ENCODE measurements at places on chromosomes 16 and 17. TPM values are rescaled to one million over a fixed set of nuclear protein-coding genes. Genes with fewer than 3 reads are reported as not detected.

RAB11FIP4 gene
- 39.1 TPM for total RNA-seq

CLEC19A gene
- total RNA-seq = not detected

NMRAL1 gene
- total RNA-seq = 45.3 TPM

KRT10 gene
- total RNA-seq = 26.9 TPM

RASD1 gene
- 0.54 TPM for total RNA-seq

BLTP2 gene
- total RNA-seq = 137 TPM

AOC3 gene
- total RNA-seq = 2.9 TPM

KRTAP2-1 gene
- not detected for total RNA-seq

DNA sequence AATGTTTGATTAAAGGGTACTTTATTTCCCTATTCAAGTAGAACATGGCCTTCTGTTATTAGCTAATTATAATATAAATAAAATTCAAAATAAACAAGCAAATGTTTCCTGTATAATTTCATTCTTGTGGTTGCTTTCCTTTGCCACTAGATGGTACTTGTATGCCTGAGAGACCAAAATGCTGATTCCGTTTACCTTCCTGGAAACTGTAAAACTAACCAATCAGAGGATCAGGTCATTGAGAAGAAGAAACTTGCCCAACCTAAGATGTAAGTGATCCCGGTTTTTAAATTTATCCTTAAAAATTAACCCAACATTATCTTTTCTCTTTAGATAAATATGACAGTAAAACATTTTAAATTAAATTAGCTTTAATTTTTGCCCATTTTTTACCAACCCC is 8.1 kb upstream of the ABCA5 start:
- no peak for DNase-seq
- no peak overlapping the region for H3K27ac ChIP-seq
- peak overlapping the region; percentile 22 for H3K4me3 ChIP-seq
- peaks cover 3% of the 10 kb centered on the region for H3K4me1 ChIP-seq

- no peak within 1 kb of the TSS for H3K27ac ChIP-seq
- no peak within 1 kb of the TSS for H3K4me3 ChIP-seq
- peaks cover 2% of the 10 kb centered on the region for H3K4me1 ChIP-seq
- H3K27me3 ChIP-seq = no peaks in the 10 kb centered on the region
These were observed at the start of gene C16orf89 for GRCh38 chr16:5065813-5066212. TSS of gene C16orf89 (minus strand) at chr16:5065956. CDS start at chr16:5065908, 48 bp downstream.

GRCh38 chr16:81457326-81458133 is 12.9 kb downstream of the CMIP start:
- peaks cover 46% of the 10 kb centered on the region for H3K4me1 ChIP-seq
- H3K4me3 ChIP-seq = no peak overlapping the region
- no peaks in the 10 kb centered on the region for H3K27me3 ChIP-seq
- peak overlapping the region; percentile 9 for H3K27ac ChIP-seq
- peaks cover 12% of the 10 kb centered on the region for H3K36me3 ChIP-seq

- no peak overlapping the region for H3K4me3 ChIP-seq
- DNase-seq = no peak
- H3K36me3 ChIP-seq = no peaks in the 10 kb centered on the region
These were observed 53.6 kb upstream of the ANKFN1 start for GRCh38 chr17:56099649-56100048.

DNA sequence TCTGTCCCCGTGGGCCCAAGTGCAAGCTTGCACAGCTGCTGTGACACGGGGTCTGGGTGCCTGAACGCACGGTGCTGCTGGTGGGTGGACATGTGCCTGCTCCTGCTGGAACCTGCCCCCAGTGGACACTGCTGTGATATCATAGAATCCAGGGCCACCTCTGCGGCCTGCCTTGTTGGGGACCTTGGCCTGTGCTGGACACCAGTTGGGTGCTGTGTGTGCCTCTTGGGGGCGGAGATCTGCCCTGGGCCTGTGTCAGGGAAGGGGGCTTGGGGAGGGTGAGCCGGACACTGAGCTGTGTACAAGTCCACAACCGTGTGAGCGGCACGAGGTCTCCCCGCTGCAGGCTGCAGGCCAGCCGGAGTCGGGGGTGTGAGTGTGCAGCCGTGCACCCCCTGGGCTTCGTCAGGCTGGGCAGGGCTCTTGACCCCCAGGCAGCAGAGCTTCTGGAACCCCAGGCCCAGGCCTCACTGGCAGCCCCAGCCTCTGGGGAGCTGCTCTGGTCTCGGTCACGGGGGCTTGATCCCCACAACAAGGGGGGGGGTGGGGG is 33.3 kb downstream of the GSE1 start:
- H3K4me3 ChIP-seq = no peak overlapping the region
- H3K27ac ChIP-seq = no peak overlapping the region
- H3K27me3 ChIP-seq = no peaks in the 10 kb centered on the region
- no peaks in the 10 kb centered on the region for H3K36me3 ChIP-seq
- DNase-seq = no peak
- H3K4me1 ChIP-seq = peaks cover 20% of the 10 kb centered on the region

DNA sequence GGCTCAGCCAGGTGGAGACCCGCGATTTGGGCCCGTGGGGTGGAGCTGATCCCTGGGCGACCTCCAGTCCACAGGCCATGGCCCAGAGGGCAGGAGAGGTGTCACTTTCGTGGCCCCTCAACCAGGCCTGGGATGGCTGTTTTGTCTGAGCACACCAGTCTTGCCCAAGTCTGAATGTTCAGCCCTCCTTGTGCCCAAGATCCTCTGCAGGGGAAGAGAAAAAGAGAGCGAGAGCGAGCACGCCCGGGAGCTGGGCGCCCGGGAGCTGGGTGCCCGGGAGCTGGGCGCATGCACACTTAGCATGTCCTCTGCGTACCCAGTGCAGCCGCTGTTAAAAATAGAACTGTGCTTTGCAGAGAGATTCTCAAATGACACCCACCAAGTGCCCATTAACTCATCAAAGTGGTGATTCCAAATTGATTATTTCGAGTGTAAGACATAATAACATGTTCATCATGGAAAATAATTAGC is 403.3 kb upstream of the TNRC6C start:
- no peaks in the 10 kb centered on the region for H3K36me3 ChIP-seq
- no peak overlapping the region for H3K27ac ChIP-seq
- DNase-seq = no peak
- no peaks in the 10 kb centered on the region for H3K4me1 ChIP-seq
- no peak overlapping the region for H3K4me3 ChIP-seq

DNA sequence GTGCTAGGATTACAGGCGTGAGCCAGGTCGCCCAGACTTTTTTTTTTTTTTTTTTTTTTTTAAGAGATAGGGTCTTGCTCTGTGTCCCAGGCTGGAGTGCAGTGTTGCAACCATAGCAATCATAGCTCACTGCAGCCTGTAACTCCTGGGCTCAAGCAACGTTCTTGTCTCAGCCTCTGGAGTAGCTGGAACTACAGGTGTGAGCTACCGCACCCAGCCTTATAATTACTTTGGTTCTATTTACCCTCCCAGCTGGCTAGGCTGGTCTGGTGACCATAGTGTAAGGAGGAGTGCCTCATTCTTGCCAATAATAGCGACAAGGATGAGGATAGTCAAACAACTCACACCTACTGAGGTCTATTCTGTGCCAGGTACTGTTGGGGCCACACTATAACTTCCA is 39.6 kb upstream of the USP7 start:
- peaks cover 4% of the 10 kb centered on the region for H3K27me3 ChIP-seq
- H3K27ac ChIP-seq = no peak overlapping the region
- DNase-seq = no peak
- H3K4me3 ChIP-seq = no peak overlapping the region
- no peaks in the 10 kb centered on the region for H3K36me3 ChIP-seq

- H3K4me1 ChIP-seq = no peaks in the 10 kb centered on the region
- DNase-seq = no peak
- no peaks in the 10 kb centered on the region for H3K36me3 ChIP-seq
- H3K27me3 ChIP-seq = peaks cover 6% of the 10 kb centered on the region
- no peak overlapping the region for H3K27ac ChIP-seq
These were observed 45.1 kb downstream of the RBFOX3 start for GRCh38 chr17:79565606-79566250.

DNA sequence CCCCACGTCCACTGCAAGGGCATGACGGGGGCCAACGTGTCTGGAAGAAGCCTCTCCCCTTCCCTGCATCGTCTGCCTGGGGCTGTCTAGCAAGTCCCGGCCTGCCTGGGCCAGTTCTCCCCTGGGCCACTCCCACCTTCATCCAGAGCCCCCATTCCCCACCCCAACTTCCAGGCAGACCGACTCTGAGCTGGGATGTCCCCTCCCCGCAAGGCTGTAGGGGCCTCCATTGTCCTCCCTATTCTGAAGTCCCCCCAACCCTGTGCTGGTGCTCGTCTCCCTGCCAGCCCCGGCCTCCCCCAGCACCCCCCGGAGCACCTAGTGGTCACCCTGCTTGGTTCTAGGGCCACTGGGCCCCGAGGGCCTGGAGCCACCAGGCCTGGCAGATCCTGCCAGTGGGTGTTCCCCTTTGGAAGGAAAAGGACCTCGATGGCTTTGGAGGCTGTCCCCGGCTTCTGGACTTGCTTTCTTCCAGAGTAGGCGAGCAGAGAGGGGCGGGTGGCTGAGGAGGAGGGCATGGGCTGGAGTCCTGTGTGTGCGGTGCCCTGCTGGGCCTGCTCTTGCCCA is 4.8 kb downstream of the GLIS2 start:
- H3K36me3 ChIP-seq = no peaks in the 10 kb centered on the region
- no peak overlapping the region for H3K27ac ChIP-seq
- no peak for DNase-seq
- H3K4me1 ChIP-seq = peaks cover 4% of the 10 kb centered on the region
- no peak overlapping the region for H3K4me3 ChIP-seq

- H3K27me3 ChIP-seq = no peaks in the 10 kb centered on the region
- DNase-seq = no peak
- no peak overlapping the region for H3K27ac ChIP-seq
- no peaks in the 10 kb centered on the region for H3K4me1 ChIP-seq
These were observed 20.8 kb downstream of the GINS2 start for GRCh38 chr16:85667841-85668413.

DNA sequence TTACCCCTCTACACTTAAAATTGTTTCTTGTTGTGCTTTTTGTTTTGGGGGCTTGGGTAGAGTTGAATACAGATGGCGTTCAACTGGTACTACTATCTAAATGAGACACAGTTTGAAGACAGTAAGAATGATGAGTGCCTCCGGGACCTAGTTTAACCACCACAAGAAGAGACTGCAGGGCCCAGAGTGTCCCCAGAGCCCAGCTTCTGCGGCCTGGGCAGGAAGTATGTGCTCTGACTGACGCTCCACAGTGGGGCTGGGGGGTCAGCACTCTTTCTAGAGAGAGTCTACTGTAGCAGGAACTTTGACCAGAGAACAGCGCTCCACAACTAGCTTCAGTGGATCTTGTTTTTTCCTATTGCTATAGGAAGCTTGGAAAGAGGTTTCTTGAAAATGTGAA is 174.0 kb downstream of the VPS53 start:
- no peak for DNase-seq
- no peak overlapping the region for H3K27ac ChIP-seq
- peaks cover 7% of the 10 kb centered on the region for H3K4me1 ChIP-seq
- H3K36me3 ChIP-seq = peaks cover 22% of the 10 kb centered on the region
- no peak overlapping the region for H3K4me3 ChIP-seq

DNA sequence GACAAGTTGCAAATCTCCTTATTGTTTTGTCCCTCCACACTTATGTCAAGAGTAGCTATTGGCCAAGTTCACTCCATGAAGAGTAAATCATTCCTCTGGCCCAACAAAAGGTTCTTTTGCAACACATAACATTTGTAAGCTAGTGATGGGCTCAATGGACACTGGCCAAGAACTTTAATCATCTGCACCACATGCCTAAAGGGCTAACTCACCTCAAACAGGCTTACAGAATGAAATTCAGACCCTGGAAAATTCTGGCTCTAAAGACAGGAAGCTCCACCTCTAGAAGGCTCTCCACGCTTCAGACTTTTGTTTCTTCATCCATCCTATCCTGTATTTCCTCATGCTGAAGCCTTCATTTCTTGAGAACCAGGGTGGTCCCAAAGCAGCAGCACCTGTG is 10.9 kb upstream of the ANKFN1 start:
- H3K4me3 ChIP-seq = no peak overlapping the region
- no peak overlapping the region for H3K27ac ChIP-seq
- H3K36me3 ChIP-seq = no peaks in the 10 kb centered on the region
- H3K27me3 ChIP-seq = no peaks in the 10 kb centered on the region
- no peak for DNase-seq

- no peak within 1 kb of the TSS for H3K27ac ChIP-seq
- peak; percentile 55 for DNase-seq
- no peaks in the 10 kb centered on the region for H3K36me3 ChIP-seq
These were observed at the start of gene ABR for GRCh38 chr17:1179818-1180742. TSS of gene ABR (minus strand) at chr17:1179981. CDS start at chr17:1179727, 254 bp downstream.

DNA sequence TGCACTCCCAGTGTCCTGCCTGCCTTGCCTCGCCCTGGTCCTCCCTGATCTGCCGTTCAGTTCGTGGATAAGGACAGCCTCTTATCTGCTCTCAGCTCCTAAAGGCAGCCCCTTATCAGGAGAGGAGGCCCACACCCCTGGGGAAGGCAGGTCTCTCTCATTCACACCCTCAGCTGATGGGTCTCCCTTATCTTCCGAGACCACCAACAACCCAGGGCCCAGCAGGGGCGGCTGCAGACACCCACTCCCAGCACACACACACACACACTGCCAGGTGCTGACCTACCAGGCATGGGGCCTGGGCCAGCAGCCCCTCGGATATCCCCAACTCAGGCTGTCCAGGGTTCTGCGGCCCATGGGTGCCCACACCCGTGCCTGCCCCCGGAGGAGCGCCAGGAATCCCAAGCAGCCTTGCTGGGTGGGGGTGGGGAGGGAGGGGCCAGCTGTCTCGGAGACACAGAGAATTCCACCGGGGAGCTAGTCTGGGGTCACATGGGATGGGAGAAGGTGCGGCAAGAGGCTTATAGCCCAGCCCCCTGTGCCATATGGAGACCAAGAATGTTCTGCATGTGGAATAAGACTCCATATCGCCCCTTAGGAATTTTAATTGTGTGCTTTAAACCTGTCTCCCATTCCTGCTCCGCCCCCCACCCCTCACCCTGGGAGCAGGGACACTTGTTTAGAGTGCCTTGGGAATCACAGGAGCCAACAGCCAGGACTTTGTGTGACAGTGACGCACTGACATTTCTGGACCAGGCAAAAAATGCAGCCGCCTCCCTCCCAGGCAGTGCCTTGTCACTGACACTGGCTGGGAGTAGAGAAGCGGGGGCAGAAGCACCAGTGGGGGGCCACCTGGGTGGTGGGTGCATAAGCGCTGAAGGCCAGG is 41.9 kb upstream of the EMP2 start:
- no peak overlapping the region for H3K27ac ChIP-seq
- peaks cover 15% of the 10 kb centered on the region for H3K27me3 ChIP-seq
- no peak for DNase-seq
- H3K4me3 ChIP-seq = no peak overlapping the region
- H3K4me1 ChIP-seq = no peaks in the 10 kb centered on the region

GRCh38 chr17:49707608-49708514 is at the start of gene SLC35B1:
TSS of gene SLC35B1 (minus strand) at chr17:49707964. CDS start at chr17:49707833, 131 bp downstream.
- peak within 1 kb of the TSS; percentile 92 for H3K4me3 ChIP-seq
- H3K36me3 ChIP-seq = peaks cover 25% of the 10 kb centered on the region
- no peaks in the 10 kb centered on the region for H3K27me3 ChIP-seq
- peak within 1 kb of the TSS; percentile 99 for H3K27ac ChIP-seq
- peak; percentile 100 for DNase-seq

DNA sequence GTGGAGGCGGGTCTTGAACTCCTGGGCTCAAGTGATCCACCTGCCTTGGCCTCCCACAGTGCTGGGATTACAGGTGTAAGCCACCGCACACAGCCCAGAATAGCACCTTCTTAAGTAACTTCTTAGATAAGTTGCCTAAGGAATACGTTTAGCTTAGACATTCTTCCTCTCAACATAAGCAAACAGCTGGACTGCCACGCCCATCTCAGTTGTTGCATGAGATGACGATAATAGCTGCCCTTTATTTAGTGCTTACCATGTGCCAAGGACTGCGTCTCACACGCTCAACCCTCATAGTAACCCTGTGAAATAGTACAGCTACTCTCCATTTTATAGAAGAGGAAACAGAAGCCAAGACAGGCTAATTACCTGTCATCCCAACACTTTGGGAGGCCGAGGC is 11.8 kb downstream of the HASPIN start:
- no peak overlapping the region for H3K27ac ChIP-seq
- H3K4me3 ChIP-seq = no peak overlapping the region
- no peaks in the 10 kb centered on the region for H3K27me3 ChIP-seq
- H3K36me3 ChIP-seq = no peaks in the 10 kb centered on the region
- no peak for DNase-seq
- peaks cover 24% of the 10 kb centered on the region for H3K4me1 ChIP-seq

All from activated CD8-positive, alpha-beta T cell treated with anti-CD3 and anti-CD28 coated beads for 36 hours (primary cell).